Stimulated activated CD4-positive, alpha-beta T cell treated with anti-CD3 and anti-CD28 coated beads, Interleukin-1b, Interleukin-23, amount 100 ng/mL, for 1 hour (primary cell): ENCODE measurements at places on chromosomes 16 and 17.

GRCh38 chr16:3171855-3172593 lies 16.0 kb upstream of the OR1F1 start:
- no peak for DNase-seq

DNA sequence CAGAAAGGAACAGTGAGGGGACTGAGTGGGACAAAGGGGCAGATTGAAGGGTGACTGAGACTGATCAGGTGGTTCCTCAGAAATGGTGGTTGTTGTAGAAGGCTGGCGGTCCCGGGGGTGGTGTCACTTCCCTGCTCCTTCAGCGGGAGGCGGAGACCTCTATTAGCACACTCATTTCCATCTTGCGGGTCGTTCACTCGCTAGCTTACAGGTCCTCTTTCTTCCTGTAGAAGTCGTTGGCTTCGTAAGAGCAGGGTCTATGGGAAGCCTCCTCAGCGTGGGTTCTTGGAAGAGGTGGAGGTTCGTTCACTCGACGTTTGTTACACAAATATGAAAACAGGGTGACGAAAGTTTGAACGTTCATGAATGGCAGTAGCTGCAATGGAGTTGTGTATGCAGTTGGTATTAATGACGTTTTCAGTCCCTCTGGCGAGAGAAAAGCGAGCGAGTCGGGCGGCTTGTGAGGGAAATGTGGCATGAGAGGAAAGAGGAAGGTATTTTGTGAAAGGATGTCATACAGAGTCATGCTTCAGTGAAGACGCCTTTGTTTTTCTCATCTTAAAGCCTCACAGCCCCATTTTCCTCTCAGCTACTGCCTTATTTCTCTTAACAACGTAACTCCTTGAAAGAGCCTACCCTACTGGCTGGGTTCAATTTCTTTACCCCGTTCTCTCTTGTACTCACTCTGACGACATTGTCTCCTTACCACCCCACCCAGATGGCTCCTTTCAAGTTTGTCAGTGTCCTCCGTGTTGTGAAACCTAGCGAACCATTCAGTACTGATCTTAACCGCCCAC lies 667 bp downstream of the EFCAB13 start:
- no peak for DNase-seq

DNA sequence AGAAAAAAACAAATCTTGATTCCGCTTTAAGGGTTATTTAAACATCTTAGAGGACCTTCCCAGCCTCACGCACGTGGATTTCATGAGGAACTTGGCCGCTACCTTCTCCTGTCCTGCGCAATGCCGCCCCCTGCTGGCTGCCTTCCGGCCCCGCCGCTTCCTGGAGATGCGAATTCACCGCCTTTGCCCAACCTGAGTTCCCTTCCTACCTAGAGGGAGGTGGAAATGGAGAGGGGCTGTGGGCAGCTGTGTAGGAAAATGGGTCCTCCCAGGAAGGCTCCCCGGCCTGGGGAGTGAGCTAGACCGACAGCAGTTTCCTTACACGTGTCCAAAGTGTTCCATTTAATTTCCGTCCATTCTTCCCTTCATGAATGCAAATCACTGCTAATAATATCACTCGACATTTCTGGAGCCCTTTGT lies 1.0 kb upstream of the ABCC12 start:
- DNase-seq: peak; percentile 54

GRCh38 chr16:16075488-16076422 lies 126.3 kb downstream of the ABCC1 start:
- DNase-seq: no peak

GRCh38 chr17:57551321-57552079 lies 193.6 kb downstream of the CCDC182 start:
- no peak for DNase-seq
